HTR-8/SVneo (cell line): ENCODE measurements at places on chromosomes 2 and 18.

- no peak for DNase-seq
These were observed 102.4 kb downstream of the ICA1L start for GRCh38 chr2:202769201-202769600.

DNA sequence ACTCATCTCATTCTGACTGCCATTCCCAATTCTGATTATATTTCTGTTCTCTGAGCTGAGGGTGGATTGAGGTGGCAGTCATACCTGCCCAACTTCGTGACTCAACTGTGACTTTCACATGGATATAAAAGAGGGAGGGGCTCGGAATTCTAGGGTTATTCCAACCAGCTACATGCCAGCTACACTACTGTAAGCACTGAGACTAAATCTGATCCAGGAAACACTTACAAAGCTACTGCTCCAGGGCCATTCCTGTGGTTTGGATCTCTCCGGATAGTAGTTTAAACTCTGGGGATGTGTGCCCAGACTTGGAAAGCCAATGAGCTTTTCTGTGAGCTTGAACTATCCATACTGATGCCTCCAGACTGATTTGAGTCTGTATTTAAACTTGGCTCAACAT lies 7.9 kb downstream of the MAP2 start:
- DNase-seq: peak; percentile 10

DNA sequence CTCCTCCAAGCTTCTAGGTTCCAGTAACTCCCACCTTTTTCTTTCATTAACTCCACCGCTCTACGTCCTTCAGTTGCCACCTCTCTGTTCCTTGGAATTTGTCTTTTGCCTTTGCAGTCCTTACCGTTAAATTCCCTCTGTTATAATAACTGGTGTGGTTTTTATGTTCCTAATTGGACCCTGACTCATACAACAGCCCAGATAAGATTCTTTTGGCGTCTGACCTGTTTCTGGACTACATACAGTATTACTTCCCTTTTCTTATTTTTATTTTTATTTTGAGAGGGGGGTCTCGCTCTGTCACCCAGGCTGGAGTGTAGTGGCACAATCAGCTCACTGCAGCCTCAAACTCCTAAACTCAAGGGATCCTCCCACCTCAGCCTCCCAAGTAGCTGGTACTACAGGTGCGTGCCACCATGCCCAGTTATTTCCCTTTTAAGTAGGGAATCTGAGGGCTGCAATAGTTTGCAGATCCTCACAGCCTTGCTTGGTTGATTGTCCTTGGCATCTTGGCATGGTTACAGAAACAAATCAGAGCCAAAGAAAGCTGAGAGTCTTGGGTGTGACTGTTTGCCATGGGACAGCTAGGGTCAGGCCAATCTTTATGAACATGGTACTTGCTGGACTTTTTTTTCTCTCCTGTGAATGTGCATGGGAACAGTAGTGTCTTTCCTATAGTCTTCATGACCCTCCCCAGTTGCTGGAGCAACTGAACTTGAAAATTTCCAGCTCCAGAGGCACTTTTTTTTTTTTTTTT lies 22.0 kb downstream of the TCF23 start:
- DNase-seq: no peak

GRCh38 chr2:105416156-105416555 lies 17.3 kb upstream of the FHL2 start:
- no peak for DNase-seq

DNA sequence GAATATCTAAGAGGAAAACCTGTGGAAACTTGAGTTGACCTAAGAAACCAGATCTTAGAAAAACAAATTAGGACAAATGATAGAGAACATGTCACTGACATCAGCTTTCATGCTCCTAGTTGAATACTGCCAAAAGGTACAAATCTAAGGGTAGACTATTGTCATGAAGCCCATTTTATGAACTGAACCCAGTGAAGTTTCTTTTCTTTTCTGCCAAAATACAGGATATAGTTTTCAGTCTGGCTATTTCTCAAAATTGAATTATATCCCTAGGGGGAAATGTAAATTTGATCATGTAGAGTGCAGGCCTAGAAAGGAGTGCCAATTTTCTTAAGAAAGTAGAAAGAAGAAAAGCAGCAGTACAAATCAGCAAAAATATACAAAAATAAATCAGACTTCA lies 46.6 kb downstream of the FSIP2 start:
- DNase-seq: no peak

DNA sequence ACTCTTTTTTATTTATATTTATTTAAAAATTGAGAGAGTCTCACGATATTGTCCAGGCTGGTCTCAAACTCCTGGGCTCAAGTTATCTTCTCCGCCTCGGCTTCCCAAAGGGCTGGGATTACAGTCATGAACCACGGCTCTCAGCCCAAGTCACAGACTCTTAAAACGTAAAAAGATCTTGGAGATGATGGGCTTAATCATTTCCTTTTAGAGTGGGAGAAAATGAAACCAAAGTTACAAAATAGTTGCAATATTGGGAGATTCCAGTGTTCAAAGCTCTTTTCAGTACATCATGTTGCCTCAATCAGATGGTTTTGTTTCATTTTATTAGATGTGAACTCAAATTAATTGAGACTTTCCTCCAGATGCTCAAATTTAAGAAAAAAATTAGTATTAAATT lies 151.4 kb upstream of the XPO1 start:
- DNase-seq: no peak

DNA sequence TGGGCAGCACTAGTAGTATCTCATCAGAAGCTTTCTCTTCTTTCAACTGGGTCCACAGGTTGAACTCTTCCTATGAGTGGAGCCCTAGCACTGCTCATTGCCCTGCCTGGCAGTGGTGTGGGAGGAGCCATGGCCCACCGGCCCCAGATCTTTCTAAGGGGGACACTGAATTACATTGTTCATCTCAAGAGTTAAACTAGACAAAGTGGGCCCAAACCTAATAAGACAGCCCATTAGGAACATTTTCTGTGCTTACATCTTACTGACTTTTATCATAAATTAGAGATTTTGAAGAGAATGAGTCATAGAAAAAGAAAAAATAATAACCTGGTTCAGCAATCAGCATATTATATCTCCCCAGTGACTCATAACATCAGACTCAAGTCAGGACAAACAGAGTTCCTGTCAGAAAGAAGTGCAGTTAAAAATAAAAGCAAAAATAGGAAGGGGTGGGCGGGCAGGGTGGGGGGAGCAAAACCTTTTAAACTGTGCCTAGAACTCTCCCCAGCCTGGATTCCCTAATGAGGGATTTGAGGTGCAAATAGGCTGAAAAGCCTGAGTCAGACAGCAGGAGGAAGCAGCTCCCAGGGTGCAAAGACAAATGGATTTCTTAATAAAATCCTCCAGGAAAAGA lies 161.6 kb upstream of the TRIB2 start:
- DNase-seq: peak; percentile 64

- no peak for DNase-seq
These were observed 71.4 kb upstream of the ZNF385B start for GRCh38 chr2:179932786-179933185.

DNA sequence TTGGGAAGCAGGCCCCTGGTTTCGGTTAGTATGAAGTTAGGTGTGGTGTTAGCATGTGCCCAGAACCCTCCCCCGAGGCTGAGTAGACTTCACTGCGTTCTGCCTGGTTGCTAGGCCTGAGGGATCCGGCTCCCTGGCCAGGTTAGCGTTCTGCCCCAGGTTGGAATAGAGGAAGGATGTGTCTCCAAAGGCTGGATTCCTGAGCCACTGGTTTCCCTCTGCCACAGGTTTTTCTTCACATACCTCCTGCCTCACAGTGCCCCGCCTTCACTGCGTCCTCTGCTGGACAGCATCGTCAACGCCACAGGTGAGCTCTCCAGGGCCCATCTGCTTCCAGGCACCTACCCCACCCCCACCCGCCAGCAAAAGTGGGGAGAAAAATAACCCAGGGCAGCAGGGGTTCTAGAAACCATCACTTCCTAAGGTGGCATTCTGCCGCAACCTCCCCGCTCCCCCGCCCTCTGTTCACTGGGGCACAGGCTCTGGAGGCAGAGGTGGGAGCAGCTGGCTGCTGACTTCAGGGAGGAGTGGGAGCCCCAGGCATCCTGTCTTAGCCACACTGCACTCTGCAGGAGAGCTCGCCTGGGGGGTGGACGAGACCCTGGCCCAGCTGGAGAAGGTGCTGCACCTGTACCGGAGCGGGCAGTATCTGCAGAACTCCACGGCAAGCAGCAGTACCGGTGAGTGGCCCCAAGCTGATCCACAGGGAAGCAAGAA lies 7.1 kb downstream of the PKDCC start:
- DNase-seq: no peak

DNA sequence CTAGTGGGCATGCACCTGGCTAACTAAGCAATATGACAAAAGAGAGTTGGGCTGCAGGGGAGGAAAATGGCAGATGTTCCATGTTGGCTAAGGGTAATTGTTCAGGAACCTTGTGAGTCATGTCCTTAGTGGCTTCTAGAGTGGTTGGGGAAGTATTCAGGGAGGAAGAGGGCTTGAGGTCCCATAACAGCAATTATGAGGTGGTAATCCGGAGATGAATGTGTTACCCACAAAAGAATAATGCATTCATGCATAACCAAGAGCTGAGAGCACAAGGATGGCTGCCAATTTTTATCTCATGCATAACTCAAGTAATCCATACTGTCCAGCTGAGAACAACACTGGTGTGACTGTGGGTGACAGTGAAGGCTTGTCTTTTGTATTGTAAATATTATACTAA lies 42.9 kb downstream of the TMEFF2 start:
- no peak for DNase-seq

DNA sequence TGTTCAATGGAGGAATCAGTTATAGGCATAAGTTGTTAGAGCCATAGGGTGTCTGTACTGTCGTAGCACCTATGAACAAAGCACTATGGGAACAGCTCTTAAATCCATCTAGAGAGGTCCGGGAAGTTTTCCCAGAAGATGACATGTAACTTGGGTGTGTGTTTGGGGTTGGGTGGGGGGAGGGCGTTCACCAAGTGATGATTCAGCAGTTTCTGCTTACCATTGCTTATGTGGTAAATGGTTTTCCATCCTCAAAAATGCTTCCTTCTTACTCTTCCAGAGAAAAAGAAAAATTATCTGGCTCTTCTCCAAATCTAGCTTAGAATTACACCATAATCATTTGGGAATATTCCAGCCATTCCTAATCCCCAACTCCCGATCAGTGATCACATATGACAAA lies 361.1 kb upstream of the ZNF521 start:
- no peak for DNase-seq

DNA sequence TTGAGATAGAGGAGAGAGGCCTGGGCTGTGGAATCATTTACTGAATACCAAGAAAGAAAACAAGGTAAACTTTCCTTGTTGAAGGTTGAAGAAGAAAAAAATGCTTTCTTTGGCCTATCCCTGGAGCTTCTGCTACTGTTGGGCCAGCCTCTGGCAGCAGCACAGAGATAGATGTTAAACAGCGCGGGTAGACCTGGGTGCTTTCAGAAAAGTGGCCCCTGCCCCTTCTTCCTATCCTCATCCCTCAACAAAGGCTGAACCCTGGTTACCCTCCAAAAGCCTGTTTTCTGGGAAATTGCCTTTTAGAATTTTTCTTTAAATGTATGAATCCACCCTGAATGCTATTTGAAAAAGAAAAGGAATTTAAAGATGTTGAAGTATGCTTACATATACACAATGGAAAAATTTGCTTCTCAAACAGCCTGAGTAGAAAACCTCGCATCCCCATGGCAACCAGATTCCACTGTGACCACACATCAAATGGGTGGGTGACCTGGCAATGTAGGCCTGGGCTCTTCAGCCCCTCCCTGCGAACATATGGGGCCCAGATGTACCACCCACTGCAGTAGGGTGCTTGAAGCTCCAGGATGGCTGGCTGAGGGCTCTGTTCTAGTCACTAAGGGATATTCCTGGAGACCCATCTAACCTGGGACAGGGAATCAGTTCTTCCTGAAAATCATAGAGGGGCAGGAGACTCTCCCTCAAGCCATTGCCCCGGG lies 23.4 kb upstream of the CHRNA1 start:
- peak; percentile 83 for DNase-seq

DNA sequence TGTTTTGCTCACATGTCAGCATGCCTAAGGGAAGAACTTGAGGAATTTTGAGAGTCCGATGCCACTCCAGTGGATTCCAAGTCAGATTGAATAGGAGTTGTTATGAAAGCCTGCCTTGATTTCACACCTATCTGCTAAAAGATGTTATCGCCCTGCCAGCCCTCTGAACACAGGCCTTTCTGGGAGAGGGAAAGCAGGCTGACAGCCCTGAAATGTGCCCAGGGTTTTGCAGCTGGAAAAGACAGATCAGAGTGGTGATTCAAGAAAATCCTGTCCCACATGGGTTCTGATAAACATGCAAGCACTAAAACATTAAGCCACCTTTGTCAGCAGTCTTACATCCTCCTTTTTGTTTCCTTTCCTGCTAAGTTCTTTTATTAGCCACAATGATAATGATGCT lies 1752.9 kb upstream of the CELF4 start:
- no peak for DNase-seq

- DNase-seq: no peak
These were observed 37.8 kb upstream of the RTTN start for GRCh38 chr18:70243131-70243929.

GRCh38 chr2:104701411-104701911 lies 152.5 kb upstream of the POU3F3 start:
- DNase-seq: no peak

GRCh38 chr2:40352703-40353099 lies 99.2 kb downstream of the SLC8A1 start:
- DNase-seq: no peak

- no peak for DNase-seq
These were observed 21.5 kb downstream of the SLC9A4 start for GRCh38 chr2:102494570-102494969.

DNA sequence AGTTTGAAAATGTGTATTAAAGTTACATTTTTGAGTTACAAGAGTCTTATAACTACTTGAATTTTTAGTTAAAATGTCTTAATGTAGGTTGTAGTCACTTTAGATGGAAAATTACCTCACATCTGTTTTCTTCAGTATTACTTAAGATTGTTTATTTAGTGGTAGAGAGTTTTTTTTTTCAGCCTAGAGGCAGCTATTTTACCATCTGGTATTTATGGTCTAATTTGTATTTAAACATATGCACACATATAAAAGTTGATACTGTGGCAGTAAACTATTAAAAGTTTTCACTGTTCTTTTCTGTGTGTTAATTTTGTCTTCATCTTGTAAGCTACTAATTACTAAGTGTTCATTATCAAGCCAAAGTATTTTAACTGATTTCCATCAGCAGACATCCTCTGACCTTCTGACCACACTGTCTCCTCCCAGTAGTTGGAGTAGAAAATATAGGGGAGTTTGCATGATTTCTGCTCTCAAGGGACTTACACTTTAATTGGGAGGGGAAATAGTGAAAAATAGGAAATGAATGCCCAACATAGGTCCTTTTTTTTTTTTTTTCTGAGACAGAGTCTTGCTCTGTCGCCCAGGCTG lies 4.3 kb downstream of the PMAIP1 start:
- DNase-seq: no peak

DNA sequence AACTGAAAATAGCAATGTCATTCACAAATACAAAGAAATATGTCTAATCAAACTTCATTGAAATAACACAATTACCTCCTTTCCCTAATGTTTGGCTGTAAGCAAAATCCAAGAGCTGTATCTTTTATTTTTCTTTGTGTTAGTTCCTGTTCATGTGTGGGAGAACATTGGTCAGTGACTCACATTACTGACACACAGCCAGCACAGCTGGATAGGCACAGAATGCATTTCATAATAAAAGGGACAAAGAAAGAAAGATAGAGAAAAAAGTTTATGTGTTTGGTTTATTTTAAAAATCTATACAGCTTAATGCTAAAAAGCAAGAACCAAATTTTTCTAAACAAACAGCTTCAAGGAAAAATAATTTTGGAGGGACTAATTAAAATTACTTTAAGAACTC lies 185.6 kb upstream of the COL3A1 start:
- DNase-seq: peak; percentile 37
